Thymus (tissue), 14 donors: ENCODE measurements at places on chromosomes 1 and 21. TPM values are rescaled to one million over a fixed set of nuclear protein-coding genes. Genes with fewer than 3 reads are reported as not detected.
A peak's percentile ranks its signal among the peaks of the same experiment; 100 is the strongest.

SLC44A3 gene
- polyA plus RNA-seq = 6.8 TPM

ANGPTL1 gene
- 10.2 TPM for polyA plus RNA-seq

GRCh38 chr1:31703431-31704270 lies at the start of gene COL16A1:
Gene COL16A1 (minus strand): TSS chr1:31704017. CDS start chr1:31702193, 1,824 bp downstream.
- no peak for DNase-seq

DNA sequence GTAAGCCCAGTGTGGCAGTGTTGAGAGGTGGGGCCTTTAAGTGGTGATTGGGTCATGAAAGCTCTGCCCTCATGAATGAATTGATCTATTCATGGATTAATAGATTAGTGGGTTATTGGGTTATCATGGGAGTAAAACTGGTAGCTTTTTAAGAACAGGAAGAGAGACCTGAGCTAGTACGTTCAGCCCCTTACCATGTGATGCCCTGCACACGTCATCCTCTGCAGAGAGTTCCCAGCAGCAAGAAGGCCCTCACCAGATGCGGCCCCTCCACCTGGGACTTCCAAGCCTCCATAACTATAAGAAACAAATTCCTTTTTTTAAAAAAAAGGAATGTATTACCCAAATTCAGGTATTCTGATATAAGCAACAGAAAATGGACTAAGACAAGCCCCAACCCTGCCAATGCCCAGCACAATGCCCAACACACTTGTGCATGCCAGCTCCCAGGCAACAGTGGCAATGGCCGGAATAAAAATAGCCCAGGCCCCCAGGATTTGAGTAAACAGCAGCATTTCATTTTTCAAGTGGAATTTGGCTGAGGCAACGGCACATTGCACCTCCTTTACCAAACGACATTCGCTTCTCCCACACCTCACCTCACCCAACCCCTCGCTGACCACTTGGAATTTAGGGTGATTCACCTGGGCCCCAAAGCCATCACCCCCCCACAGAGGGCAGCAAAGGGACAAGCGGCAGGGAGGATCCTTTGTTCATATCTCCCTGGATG lies 215.9 kb downstream of the TOMM20 start:
- no peak for DNase-seq

DNA sequence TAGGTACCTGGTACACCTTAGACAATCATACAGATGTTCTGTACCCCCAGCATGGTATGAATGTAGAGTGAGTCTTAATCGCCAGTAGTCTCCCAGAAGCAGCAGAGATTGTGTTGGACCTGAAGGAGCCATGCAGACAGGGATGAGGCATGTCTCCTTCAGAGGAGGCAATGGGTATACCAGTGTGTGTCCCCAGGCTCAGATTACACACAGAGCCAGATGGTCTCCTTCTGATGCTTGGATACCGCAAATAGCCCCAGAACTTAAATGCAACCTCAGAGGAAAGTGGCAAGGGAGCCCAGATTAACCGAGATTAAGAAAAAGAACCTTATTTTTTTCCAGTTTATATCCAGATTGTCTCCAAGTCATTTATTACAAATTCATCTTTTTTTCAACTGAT lies 96.8 kb upstream of the C21orf91 start:
- DNase-seq = no peak

GRCh38 chr1:28071813-28072212 lies 16.6 kb downstream of the EYA3 start:
- DNase-seq = no peak

DNA sequence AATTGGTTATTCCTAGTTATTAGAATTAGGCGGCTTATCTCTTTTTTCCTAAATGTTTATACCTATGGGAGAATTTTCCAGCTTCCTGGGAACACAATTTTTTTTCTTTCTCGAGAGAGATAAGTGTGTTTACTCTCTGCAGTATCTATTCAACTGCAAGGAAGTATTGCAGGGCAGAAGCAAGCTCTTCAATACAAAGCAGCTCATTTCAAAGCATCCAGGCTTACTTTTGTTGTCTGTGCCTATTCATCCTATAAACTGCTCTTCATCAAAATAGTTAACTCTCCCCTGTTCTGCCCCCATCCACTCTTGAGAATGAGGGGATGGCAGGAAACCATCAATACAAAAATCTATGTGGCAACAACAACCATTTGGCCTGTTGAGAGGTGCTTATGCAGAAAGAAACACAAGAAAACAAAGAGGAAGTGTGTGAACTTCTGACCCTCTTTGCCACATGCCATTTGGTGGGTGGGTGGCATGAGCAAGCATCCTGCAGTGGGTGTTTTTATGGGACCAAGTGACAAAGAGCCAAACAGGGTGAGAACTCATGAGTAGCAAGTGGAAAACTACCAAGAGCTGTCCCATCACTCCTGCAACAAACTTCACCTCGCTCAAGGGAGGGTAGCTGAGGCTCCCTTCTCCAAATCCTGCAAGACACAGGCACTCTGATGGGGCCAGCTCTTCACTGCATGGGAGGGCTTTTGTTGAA lies 50.6 kb upstream of the MRPS6 start:
- DNase-seq = no peak

- peak; percentile 12 for DNase-seq
Measured at GRCh38 chr1:228647523-228648444, 87.5 kb upstream of the RHOU start.

- no peak for DNase-seq
Measured at GRCh38 chr1:20266642-20267041, 24.0 kb upstream of the VWA5B1 start.

ST6GALNAC5 gene
- 0.34 TPM for polyA plus RNA-seq

- no peak for DNase-seq
Measured at GRCh38 chr1:206001476-206001888, 1.7 kb downstream of the RAB7B start.

DNA sequence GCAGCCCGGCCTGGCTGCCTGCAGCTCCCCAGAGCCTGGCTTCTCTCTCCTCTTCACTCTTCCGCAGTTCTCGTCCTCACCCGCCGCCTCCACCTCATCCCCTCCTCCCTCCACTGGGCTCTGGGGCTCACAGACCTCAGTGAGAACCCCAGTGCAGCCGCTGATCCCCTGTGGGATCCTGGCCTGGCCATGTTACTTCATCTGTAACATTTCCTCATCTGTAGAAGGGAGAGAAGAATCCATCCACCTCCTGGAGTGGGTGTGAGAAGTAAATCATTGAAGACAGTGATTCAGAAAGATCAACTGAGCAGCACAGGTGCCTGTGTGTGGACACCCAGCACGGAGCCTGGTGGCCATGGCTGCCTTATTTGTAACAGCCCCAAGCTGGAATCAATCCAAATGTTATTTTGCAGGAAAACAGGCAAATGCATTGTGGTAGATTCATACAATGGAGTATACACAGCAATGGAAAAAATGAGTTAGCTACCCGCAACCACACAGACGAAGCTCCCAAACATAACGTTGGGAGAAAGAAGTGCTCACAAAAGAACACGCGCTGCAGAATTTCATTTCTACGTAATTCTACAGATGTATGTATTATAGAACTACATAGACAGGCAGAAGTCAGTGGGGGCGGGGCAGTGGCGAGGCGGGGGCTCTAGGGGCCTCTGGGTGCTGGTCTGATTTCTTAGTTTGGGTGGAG lies 8.7 kb downstream of the LAPTM5 start:
- no peak for DNase-seq

GRCh38 chr1:6497867-6498575 lies 6.6 kb upstream of the PLEKHG5 start:
- DNase-seq = no peak

CFHR3 gene
- not detected for polyA plus RNA-seq

DNA sequence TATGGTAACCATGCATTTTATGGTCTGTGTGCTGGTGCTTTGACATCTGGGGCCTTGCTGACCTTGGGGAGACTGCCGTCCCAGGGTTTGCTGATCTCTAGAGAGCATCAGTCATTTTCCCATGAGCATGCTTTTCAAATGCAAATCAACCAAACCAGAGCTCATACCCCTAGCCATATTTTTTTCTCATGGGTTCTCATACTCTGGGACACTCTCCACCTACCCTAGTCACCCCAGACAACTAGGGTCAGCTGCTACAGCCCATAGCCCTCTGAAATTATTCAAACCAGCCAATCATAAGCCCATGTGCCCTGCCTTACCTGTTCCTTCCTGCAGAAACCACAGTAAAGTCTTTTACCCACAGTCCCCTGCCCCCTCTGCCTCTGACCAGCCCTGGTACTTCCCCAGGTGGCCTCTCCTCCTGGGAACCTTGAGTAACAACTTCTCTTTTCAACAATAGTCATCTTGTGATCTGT lies 132.0 kb downstream of the MAP3K21 start:
- no peak for DNase-seq

GRCh38 chr21:42781150-42781970 lies 98.0 kb downstream of the WDR4 start:
- DNase-seq = no peak

PLEKHG5 gene
- 4.6 TPM for polyA plus RNA-seq

KMO gene
- 3.0 TPM for polyA plus RNA-seq

DNA sequence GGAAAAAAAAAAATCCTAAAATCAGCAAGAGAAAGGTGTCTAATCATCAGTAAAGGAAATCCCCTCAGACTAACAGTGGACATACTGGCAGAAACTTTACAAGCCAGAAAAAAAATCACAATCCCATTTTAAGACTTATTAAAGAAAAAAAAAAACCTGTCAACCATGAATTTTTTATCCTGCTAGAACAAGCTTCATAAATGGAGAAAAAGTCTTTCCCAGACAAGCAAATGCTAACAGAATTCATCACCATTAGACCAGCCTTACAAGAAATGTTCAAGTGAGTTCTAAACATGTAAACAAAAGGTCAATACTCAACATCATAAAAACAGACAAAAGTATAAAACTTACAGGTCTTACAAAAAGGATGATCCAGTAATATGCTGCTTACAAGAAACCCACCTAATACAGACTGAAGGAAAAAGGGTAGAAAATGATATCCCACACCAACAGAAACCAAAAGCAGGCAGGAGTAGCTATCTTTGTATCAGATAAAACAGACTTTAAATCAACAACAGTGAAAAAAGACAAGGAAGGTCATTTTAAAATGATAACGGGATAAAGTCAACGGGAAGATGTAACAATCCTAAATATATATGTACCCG lies 129.6 kb downstream of the EVI5 start:
- DNase-seq = no peak

DNA sequence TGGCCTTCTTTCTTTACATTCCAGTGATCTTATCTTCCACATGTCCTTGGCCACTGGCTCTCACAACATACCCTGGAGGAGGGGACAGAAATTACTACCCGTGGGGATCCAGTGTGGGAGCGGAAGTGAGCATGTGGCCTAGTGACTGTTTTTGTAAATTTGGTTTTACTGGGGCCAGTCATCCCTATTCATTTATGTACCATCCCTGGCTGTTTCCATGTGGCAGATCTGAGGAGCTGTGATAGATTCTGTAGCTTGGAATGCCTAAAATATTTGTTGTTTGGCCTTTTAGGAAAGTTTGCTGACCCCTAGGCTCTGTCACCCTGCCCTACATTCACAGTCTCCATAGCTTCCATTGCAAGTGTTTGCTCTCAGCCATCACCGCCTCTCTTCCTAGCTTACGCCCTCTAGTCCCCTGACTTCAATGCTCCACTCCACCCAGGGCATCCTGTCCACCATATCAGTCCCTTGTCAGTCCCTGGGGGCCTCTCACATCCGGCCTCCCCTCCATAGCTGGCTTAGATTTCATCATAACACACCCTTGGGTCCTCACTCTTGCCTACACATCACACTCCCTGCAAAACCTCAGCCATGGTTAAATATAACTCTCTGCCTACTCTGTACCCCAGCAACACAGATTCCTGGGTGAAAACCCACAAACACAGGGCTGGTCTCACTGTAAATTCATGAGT lies 25.8 kb downstream of the DHCR24 start:
- no peak for DNase-seq

DNA sequence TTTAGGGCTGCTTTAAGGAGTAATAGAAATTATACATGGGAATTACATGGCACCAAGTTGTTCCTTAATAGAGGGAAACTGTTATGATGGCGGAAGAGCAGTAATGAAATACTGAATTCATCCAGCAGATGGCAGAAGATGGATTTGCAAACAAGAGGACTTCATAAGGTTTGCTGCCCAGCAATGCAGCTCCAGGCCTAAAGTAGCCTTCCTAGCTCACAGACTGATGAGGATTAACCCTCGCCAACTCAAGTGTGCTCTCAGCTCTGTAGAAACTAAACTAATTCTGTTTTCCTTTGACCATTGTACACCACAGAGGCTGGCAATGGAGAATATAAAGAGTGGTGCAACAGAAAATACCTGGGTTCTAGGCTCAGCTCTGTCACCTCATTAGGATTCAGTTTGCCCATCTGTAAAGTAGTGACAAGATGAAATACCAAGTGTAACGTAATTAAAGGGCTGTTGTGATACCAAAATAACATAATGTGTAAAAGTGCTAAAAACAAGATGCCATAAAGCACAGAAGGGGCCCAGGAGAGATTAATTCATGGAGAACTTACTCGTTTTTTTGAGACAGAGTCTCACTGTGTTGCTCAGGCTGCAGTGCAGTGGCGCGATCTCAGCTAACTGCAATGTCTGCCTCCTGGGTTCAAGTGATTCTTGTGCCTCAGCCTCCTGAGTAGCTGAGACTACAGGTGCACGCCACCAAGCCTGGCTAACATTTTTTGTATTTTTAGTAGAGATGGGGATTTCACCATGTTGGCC lies 102.4 kb upstream of the SERBP1 start:
- DNase-seq = peak; percentile 18

DNA sequence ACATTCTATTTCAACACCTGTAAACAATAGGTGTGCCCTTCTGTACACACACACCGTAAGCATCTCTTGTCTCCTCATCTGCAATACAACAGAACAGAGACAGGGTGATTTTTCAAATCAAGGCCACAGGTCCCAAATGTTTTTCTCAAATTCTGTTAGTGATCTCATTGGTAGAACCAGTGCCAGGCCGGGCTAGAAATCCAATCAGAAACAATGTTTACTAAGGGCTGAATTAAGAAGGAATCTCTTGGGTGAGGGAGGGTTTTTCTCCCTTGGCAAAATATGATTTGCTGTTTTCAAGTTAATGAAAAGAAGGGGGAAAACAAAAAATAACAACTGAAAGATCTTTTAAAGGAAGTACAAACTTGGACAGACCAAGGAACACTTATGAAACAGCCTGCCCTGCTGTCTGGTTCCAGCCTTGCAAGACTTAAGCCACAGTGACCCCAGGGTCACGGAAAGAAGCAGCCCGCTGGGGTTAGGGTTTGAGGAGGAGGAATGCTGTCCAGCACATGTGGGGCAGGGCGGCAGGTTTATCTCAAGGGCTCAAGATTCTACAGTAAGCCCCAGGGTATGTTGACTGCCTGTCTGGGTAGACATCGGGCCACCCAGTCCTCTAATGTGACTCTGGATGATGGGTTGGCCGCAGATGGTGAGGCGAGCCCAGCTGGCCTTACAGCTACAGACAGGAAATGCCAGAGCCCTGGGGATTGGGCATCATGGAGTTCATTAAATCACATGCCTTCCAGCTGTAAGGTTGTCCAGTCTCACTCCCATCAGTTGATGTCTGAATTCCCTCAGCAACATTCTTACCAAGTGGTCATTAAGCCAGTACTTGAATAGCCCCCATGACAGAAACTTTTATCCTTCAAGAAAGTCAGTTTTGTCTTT lies 73.3 kb upstream of the SLC44A3 start:
- no peak for DNase-seq

CD101 gene
- 3.4 TPM for polyA plus RNA-seq

TRIM17 gene
- 0.50 TPM for polyA plus RNA-seq

GRCh38 chr1:97499667-97500066 lies 421.2 kb downstream of the DPYD start:
- no peak for DNase-seq

- no peak for DNase-seq
Measured at GRCh38 chr1:178434899-178435435, 61.8 kb downstream of the CLEC20A start.
